ENCODE measurements at places on chromosomes 11 and 22.

- no peaks in the 10 kb centered on the region for H3K36me3 ChIP-seq
- no peaks in the 10 kb centered on the region for H3K27me3 ChIP-seq
- no peak overlapping the region for H3K4me3 ChIP-seq
- no peak overlapping the region for H3K27ac ChIP-seq
These were observed 438.5 kb upstream of the FAT3 start for GRCh38 chr11:91786097-91786496.

- H3K4me1 ChIP-seq, result peaks cover 3% of the 10 kb centered on the region
- H3K36me3 ChIP-seq, result peaks cover 1% of the 10 kb centered on the region
- no peak overlapping the region for H3K4me3 ChIP-seq
- DNase-seq, result no peak
- H3K27ac ChIP-seq, result no peak overlapping the region
These were observed 11.6 kb downstream of the MMP3 start for GRCh38 chr11:102831489-102832440.

DNA sequence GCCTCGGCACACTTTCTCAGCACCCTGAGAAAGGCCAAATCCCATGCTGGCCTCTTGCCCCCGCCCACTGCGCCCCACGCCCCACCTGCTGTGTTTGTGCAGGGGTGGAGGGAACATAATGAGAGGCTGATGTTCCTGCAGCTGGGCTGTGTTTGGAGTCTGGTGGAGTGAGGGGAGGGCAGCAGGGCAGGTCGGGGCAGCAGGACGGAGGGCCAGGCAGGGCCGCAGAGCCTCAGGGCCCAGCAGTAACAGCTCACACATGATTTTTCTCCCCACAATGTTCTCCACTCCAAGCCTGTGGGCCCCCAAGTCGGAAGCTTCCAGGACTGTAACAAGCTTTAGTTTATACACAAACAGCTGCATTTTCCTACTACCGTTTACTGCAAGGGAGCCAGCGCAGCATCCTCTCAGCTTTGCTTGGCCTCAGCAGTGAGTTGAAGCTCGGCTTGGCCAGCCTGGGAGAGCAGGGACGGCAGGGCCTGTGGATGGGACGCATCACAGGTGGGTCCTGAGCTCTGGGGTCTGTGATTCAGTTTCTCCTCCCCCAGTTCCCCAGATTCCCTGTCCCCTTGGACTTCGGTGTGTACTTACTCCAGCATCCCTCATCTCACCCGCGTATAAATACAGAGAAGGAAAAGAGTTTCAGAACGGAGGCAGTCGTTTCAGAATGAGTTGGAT, 51.0 kb downstream of the RPUSD4 start:
- no peaks in the 10 kb centered on the region for H3K27me3 ChIP-seq
- no peaks in the 10 kb centered on the region for H3K36me3 ChIP-seq
- no peaks in the 10 kb centered on the region for H3K4me1 ChIP-seq
- no peak for DNase-seq
- H3K27ac ChIP-seq, result no peak overlapping the region
- no peak overlapping the region for H3K4me3 ChIP-seq

DNA sequence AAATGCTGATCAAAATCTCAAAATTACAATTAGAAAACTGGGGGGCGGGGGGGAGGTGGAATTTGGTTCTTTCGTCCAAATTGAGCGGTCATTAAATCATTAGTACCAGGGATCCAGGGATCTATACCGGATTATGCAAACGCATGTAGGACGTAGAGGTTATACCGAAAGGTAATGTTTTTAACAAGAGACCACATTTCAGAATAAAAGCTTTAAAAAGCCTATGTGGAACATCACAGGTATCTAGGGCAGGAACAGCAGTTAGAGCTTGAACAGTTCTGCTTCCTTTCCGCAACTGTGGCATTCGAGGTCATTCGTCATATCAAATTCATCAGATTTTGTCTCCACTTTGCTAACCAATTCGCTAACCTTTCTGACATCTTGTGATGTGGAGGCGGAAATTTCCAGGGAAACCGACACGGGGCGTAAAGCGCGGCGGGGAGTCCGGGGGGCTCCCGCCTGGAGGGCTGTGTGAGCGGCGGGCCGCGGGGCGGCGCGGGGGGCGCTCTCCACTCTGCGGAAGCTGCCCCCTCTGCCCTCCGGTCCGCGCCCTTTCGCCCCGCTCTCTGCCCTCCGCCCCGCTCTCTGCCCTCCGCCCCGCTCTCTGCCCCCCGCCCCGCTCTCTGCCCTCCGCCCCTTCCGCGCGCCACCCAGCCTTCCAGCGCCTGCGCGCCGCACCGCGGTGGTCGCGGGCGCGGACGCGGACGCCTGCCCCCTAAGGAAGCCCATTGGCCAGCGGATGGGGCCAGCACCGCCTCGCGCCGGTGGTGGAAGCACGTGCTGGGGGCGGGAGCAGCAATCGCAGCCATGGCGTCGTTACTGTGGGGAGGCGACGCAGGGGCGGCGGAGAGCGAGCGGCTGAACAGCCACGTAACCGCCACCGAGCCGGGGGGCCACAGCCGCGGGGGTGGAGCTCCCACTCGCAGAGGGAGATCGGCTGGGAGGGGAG, at the start of gene DDX25:
Gene DDX25, plus strand, starts transcription at position 798 of the 949 bp plus-strand sequence. Its CDS starts 10 bp downstream, at position 808.
- peaks cover 30% of the 10 kb centered on the region for H3K4me1 ChIP-seq
- peaks cover 18% of the 10 kb centered on the region for H3K36me3 ChIP-seq
- no peak within 1 kb of the TSS for H3K27ac ChIP-seq
- H3K4me3 ChIP-seq, result peak within 1 kb of the TSS; percentile 96

GRCh38 chr22:27734066-27734465, 67.5 kb downstream of the MN1 start:
- no peak overlapping the region for H3K4me3 ChIP-seq
- H3K27ac ChIP-seq, result no peak overlapping the region

GRCh38 chr22:42261296-42261695, 9.2 kb downstream of the TCF20 start:
- peaks cover 2% of the 10 kb centered on the region for H3K36me3 ChIP-seq
- H3K27ac ChIP-seq, result no peak overlapping the region
- H3K4me1 ChIP-seq, result peaks cover 95% of the 10 kb centered on the region
- no peak overlapping the region for H3K4me3 ChIP-seq

GRCh38 chr11:7032692-7033091, 12.4 kb downstream of the NLRP14 start:
- DNase-seq, result no peak
- H3K27ac ChIP-seq, result no peak overlapping the region
- no peaks in the 10 kb centered on the region for H3K27me3 ChIP-seq

DNA sequence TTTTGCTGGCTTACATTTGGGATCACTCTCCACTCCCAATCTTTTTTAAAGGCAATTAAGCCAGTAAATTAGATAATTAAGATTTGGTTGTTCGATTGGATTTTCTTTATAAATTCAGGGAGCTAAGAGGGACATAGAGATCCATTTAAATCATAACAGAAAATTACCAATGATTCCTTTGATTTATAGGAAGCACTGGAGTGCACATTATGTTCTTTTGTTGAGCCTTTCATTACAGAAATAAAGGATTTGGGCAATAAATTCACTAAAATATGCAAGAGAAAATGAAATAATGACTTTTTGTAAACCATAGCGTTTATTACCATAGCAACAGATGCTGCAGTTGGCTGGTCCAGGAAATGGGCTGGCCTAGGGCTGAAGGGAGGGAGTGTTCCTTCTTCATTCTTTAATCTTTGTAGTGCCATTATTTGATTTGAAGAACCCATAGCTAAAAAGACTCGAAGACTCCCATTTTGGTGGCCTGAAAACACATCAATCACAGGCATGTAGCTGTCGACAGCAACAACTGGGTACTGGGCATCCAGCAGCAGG, 73.0 kb downstream of the C2CD3 start:
- peaks cover 52% of the 10 kb centered on the region for H3K36me3 ChIP-seq
- no peaks in the 10 kb centered on the region for H3K27me3 ChIP-seq
- peaks cover 7% of the 10 kb centered on the region for H3K4me1 ChIP-seq

GRCh38 chr11:69703453-69703767, 412 bp downstream of the FGF19 start:
- H3K4me3 ChIP-seq, result peak overlapping the region; percentile 18
- no peaks in the 10 kb centered on the region for H3K36me3 ChIP-seq
- H3K27ac ChIP-seq, result no peak overlapping the region
- H3K4me1 ChIP-seq, result peaks cover 2% of the 10 kb centered on the region

- DNase-seq, result no peak
- peaks cover 9% of the 10 kb centered on the region for H3K36me3 ChIP-seq
- peaks cover 85% of the 10 kb centered on the region for H3K4me1 ChIP-seq
- peak overlapping the region; percentile 89 for H3K4me3 ChIP-seq
- no peaks in the 10 kb centered on the region for H3K27me3 ChIP-seq
- H3K27ac ChIP-seq, result peak overlapping the region; percentile 91
These were observed 2.5 kb upstream of the PYGM start for GRCh38 chr11:64762277-64762673.

GRCh38 chr11:62012832-62013461, 45.5 kb upstream of the FTH1 start:
- H3K4me3 ChIP-seq, result no peak overlapping the region
- no peak overlapping the region for H3K27ac ChIP-seq
- no peaks in the 10 kb centered on the region for H3K36me3 ChIP-seq
- DNase-seq, result no peak
- no peaks in the 10 kb centered on the region for H3K27me3 ChIP-seq
- no peaks in the 10 kb centered on the region for H3K4me1 ChIP-seq

DNA sequence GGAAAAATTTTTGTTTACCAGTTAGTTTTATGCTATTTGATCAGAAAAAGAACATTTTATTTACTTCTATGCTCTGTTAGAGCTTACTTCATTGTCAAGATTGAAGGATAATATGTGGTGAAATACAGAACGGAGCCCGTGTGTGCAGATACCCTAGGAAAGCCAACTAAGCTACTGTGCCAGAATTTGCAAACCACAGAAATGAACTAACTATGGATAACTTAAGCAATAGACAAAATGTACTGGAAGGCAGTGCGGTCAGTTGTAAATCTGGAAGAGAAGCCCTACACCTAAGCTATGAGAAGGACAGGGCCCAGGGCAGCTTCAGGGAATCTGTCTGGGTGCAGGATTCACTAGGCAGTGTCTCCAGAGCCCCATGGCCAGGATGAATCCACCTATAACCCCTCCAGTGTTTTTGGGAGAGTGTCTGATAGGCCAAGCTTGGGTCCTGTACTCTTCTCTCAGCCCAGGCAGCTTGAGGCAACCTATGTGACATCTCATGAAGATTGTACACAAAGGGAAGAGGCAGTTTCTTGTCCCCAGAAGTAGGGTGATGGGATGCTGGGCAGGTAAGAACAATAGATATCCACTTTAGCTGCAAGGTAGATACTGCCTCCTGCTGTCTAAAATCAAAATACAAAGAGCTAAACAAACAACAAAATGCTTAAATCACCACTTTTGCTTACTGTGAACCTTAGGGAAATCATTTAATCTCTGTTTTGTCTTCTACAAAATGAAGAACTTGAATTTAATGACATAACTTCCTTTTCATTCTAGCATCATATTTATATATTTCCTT, 12.1 kb downstream of the MMP7 start:
- no peaks in the 10 kb centered on the region for H3K4me1 ChIP-seq
- no peak overlapping the region for H3K4me3 ChIP-seq
- H3K27me3 ChIP-seq, result peaks cover 8% of the 10 kb centered on the region
- H3K27ac ChIP-seq, result no peak overlapping the region
- DNase-seq, result no peak

DNA sequence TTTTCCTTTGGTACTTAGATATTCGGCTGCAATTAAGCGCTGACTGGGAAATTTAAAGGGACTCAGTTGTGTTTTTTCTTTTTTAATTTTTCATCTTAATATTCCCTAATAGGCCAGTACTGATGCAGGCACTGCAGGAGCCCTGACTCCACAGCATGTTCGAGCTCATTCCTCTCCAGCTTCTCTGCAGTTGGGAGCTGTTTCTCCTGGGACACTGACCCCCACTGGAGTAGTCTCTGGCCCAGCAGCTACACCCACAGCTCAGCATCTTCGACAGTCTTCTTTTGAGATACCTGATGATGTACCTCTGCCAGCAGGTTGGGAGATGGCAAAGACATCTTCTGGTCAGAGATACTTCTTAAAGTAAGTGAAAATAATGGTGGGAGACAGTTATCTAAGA, 3.8 kb downstream of the YAP1 start:
- no peak overlapping the region for H3K27ac ChIP-seq
- no peak overlapping the region for H3K4me3 ChIP-seq
- H3K4me1 ChIP-seq, result peaks cover 20% of the 10 kb centered on the region
- DNase-seq, result no peak

DNA sequence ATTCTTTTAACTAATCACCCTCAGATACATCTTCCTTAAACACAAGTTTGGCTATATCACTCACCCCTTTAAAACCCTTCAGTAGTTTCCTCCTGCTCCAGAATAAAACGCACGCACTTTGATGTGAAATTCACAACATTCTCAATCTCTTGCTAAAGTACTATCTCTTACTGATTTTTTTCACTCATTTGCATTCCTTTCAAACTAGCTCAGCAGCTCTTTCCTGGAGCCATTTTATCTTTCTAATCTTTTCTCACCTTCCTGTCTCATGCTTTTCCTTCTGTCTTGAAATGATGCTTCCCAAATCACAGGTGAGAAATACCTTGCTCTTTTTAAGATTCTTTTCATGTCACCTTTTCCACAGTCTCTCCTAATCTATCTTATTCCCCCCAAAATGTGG, 1074.4 kb downstream of the DLG2 start:
- no peak overlapping the region for H3K4me3 ChIP-seq
- no peak overlapping the region for H3K27ac ChIP-seq
- no peaks in the 10 kb centered on the region for H3K27me3 ChIP-seq
- no peak for DNase-seq

DNA sequence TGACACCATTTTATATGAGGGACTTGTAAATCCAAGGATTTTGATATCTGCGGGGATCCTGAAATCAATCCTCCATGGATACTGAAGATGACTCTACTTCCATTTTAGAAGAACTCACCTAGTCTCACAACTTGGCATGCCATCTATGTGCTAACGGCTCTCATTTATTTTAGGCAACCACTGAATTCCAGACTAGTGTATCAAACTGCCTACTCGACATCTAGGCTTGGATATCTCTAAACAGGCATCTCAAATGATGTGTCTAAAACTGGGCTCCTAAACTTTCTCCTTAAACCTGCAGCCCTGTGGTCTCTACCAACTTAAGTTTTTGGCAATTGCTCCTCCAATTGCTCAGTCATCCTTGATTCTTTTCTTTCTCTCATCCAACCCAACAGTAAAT, 31.2 kb upstream of the CLNS1A start:
- H3K36me3 ChIP-seq, result peaks cover 86% of the 10 kb centered on the region
- no peak overlapping the region for H3K27ac ChIP-seq
- H3K4me3 ChIP-seq, result no peak overlapping the region
- H3K27me3 ChIP-seq, result no peaks in the 10 kb centered on the region
- no peak for DNase-seq
- H3K4me1 ChIP-seq, result no peaks in the 10 kb centered on the region

DNA sequence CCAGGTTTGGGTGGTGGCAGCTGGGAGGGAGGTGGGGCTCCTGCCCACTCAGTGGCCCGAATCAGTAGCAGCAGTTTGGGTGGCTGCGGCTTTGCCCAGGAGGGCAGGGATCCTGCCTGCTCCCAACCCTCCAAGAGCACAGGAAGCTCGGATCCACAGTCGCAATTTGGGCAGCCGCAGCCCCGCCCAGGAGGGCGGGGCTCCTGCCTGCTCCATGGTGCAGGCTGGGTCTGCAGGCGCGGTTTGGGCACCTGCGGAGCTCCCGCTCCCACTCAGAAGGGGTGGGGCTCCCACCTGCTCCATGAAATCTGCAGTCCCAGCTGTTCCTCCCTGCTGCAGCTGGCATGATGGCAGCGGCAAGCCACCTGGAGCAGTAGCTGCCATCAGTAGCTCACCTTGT, 38.1 kb upstream of the CALCB start:
- no peaks in the 10 kb centered on the region for H3K4me1 ChIP-seq
- H3K27me3 ChIP-seq, result peaks cover 15% of the 10 kb centered on the region
- no peak overlapping the region for H3K4me3 ChIP-seq
- H3K27ac ChIP-seq, result no peak overlapping the region
- DNase-seq, result no peak
